ENCODE measurements at places on chromosomes 3 and 15.

DNA sequence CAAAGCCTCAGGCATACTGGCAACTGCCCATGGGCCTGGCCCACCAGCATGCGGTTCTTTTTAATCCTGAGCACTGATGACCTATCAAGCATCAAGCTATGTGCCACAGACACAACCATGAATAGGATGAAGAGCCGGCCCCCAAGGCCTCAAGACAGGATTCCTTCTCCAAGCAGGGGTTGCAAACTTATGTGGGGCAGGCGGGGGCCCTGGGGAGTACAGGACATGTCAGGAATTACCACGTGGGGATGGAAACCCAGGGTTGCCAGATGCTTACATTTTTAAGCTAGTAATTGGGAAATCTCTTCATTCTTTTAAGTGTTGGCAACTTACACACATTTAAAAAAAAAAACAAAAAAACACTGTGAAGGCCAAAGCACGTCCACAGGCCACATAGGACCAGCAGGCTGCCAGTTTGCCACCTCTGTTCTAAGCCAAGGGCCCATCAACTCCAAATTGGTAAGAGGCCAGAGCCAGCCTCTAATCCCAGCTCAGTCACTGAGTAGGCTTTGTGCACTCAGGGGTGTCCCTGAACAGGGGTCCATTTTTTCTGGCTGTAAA, 32.8 kb downstream of the BDH1 start:
- no peak for DNase-seq

DNA sequence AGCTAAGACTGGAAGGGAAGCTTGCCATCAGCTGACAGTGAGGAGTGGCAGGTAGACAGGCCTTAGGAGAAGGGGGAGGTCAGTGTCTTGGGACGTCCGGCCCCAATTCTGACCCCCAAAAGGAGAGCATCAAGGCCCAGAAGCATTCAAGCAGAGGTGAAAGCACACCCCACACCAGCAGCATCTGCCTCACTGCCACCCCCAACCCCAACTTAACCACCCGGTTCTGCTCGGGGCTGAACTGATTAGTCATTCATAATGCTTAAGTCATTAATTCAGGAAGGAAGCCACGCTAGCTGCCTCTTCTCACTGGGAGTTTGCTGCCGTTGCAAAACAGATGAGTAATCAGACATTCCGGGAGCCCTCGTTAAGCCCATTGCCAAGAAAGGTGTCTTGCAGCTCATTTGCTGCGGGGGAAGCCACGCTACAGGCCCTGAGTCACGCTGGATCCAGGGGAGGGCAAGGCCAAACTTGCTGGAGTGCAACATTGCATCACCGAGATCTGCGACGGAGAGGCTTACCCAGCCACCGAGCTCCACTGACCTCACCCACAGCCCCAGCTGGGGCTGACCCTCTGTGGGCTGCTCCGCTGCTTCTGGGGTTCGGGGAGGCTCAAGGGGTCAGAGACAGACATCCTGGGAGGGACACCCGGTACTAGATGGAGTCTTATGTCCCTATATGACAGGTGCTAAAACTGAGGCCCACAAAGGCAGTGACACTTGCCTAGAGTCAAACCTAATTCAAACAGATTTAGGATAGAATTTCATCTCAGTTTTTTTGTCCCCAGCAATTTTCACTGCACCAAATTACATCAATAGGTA, 46.4 kb upstream of the HES1 start:
- DNase-seq, result peak; percentile 77

- DNase-seq, result peak; percentile 31
These were observed 357.8 kb upstream of the TBL1XR1 start for GRCh38 chr3:177554895-177555759.

GRCh38 chr3:76859596-76859995, 180.3 kb upstream of the ROBO2 start:
- no peak for DNase-seq

DNA sequence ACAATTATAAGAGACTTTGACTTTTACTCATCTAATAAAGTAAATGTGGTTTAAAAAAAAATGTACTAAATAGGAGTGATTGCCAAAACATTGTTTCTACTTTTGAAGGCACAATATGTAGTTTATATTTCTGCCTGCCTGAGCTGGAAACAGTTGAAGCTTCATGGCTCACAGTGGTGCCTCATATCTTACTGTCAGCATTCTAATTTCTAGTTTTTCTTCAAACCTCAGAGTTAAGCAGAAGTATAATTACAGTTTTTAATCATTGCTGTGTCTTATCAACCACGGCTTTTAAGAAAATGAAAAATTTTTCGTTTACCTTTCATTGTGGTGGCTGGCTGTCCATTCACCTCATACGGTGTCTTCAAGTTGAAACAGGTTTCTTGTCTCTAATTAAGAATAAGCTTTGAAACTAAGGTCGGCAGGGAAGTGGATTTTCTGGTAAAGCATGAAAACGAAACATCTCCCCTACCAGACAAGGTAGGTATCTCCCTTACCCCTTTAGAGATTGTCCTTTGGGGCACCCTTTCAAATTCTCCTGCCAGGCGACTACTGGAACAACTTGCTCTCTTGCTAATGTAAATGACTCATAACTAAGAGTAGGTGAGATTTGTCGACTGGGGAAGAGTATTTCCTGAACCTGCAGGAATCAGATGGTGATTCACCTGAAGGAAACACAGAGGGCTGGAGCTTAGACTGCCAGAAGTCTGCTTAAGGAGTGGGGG, at the start of gene GPR87:
TSS of gene GPR87 (minus strand) at position 554 of the 725 bp plus-strand sequence. CDS start 16,720 bp downstream, outside the sequence.
- no peak for DNase-seq

DNA sequence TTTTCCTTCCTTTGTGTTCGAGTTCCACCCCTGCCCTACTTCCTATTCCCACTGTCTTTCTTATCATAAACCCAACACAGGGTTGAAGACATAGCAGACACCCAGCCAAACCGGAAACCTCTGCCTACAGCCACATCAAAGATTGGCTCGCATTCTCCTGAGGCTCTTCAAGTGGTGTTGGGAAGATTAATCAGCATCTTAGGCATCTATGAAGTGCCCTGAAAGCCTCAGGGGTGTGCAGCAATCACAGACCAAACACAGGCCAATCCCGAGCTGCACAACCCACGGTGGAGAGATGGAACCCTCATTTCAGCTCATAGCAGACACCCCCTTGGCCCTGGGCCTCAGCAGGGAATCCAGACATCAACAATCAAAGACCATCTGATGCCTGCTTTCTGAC, 255.9 kb downstream of the XXYLT1 start:
- DNase-seq, result no peak

DNA sequence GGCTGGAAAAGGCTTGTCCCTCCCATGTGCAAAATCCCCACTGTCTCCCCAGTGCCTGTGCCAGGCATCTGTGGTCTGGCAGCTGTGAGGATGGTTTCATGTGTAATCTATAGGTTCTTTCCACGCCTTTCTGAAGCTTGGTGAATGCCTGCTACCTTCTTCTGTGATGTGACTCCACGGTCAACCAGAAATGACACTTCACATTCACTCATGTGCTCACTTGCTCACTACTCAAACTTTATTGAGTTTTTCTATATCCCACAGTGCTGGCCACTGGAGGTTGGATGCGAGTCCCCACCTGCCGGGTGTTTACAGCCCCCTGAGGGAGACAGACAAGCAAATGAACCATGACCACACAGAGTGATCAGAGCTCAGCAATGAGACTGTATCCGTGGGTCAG, 27.9 kb upstream of the TLE3 start:
- DNase-seq, result no peak

- DNase-seq, result no peak
These were observed 120.7 kb upstream of the WNT7A start for GRCh38 chr3:14000556-14000955.

- peak; percentile 28 for DNase-seq
These were observed 152.9 kb upstream of the RBMS3 start for GRCh38 chr3:29128001-29128400.

GRCh38 chr3:165624761-165625160, 212.5 kb downstream of the BCHE start:
- no peak for DNase-seq

GRCh38 chr15:55654561-55655031, 66.5 kb upstream of the PYGO1 start:
- DNase-seq, result no peak

DNA sequence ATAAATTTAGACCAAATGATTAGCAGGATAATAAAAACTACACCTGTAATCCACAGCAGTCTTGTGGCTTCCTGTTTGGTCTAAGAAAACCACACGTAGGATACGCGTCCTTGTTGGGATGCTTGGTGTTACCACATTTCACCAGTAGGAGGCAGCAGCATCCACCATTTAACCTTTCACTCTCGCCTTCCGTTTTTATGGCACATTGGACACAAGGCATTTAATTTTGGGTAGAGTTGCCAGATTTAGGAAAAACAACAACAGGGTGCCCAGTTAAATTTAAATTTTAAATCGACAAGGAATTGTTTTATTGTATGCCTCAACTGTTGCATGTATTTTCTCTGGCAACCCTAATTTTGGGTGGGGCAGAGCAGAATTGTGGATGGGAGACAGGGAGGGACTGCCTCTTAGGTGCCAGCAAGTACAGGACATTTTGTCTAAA, 6.3 kb downstream of the LRRC31 start:
- DNase-seq, result peak; percentile 40

DNA sequence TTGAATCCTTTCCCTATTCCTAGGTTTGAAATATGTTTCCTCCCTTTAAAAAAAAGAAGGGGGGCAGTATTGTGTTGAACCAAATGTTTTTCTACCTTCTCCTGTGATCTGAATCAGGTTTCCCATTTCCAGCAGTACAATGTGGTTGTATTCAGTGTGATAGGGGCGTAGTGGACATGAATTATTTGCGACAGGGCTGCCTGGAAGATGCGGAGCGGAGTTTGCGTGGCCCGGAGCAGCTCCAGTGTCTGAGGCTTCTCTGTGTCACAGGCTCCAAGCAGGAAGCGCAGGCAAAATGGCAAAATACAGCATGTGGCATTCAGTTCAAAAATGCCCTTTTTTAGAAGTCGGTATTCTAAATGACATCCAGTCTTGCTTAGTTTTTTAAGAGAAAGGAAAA, 154.4 kb downstream of the PGPEP1L start:
- peak; percentile 73 for DNase-seq

- no peak for DNase-seq
These were observed 50.6 kb upstream of the BNIP2 start for GRCh38 chr15:59739557-59740186.

- peak; percentile 90 for DNase-seq
These were observed at the start of gene RAD18 for GRCh38 chr3:8963137-8963853. Gene RAD18 (minus strand): TSS chr3:8963472. CDS start chr3:8963385, 87 bp downstream.

GRCh38 chr3:14810070-14810791, 8.5 kb upstream of the FGD5 start:
- DNase-seq, result peak; percentile 93

GRCh38 chr15:28243901-28244300, 78.1 kb downstream of the HERC2 start:
- no peak for DNase-seq

All from H7 (cell line).